ENCODE measurements at places on chromosomes 7 and 10.

GRCh38 chr7:30168835-30169573, 34.2 kb downstream of the MTURN start:
- DNase-seq: no peak

- DNase-seq: peak; percentile 59
Observed at GRCh38 chr10:30687698-30688213, 58.2 kb upstream of the LYZL2 start.

DNA sequence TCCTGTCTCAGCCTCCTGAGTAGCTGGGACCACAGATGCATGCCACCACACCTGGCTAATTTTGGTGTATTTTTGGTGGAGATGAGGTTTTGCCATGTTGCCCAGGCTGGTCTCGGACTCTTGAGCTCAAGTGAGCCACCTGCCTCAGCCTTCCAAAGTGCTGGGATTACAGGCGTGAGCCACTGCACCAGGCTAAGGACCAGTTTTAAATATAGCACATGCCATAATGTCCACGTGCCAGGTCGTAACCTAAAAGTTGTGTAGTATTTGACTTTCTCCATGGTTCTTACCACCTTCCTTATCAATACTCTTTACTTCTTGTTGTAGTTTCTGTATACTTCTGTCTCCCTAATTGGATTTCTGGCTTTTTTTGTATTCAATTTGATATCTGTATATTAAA, 13.3 kb downstream of the ANKIB1 start:
- no peak for DNase-seq

GRCh38 chr10:128165536-128165935, 39.3 kb upstream of the MKI67 start:
- no peak for DNase-seq

- DNase-seq: no peak
Observed at GRCh38 chr7:138097064-138097741, 20.9 kb downstream of the AKR1D1 start.

- DNase-seq: no peak
Observed at GRCh38 chr7:82404094-82404493, 39.5 kb downstream of the CACNA2D1 start.

- no peak for DNase-seq
Observed at GRCh38 chr7:49788455-49789059, 15.1 kb downstream of the VWC2 start.

GRCh38 chr7:27661811-27662489, 733 bp downstream of the HIBADH start:
- DNase-seq: no peak

GRCh38 chr7:5423976-5424748, 528 bp upstream of the TNRC18 start:
- peak; percentile 97 for DNase-seq

DNA sequence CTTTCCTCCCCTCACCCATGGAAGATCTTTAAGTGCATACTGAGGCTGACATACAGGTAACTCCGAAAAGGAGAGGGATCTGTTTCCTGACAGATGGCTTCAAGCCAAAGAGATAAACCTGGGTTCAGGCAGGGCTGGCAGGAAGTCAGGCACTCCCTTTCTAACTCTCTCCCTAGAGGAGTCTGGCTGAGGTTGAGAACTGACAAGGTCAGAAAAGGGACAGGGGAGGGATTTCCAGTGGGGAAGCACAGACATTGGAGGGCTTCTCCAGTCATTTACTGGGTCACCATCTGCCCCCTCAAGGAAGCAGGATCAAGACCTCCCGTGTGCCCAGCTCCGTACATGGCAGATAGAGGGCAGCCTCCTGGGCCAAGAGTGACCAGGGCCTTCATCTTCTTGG, 31.6 kb downstream of the TLX1 start:
- no peak for DNase-seq

- no peak for DNase-seq
Observed at GRCh38 chr10:103630156-103630555, 136.7 kb downstream of the NEURL1 start.

GRCh38 chr7:157817433-157817832, 480.6 kb downstream of the DNAJB6 start:
- no peak for DNase-seq

DNA sequence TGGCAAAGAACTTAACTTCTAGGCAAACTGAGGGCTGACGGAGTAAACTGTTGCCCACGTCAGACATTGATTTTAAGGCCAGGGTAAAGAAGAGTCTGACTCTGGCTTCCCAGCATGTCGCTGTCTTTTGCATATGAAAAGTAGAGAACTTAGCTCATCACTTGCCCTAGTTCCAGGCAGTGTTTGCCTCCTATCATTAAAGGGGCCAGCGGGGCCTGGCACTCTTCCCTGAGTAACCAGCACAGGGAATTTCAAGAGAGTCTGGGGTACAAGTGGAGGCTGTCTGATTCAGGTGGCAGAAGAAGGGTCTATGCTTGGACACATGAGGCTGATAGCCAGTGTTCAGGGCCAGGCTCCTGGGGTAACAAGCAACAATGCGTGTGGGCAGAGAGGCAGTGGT, 4.8 kb downstream of the DENND2A start:
- no peak for DNase-seq

DNA sequence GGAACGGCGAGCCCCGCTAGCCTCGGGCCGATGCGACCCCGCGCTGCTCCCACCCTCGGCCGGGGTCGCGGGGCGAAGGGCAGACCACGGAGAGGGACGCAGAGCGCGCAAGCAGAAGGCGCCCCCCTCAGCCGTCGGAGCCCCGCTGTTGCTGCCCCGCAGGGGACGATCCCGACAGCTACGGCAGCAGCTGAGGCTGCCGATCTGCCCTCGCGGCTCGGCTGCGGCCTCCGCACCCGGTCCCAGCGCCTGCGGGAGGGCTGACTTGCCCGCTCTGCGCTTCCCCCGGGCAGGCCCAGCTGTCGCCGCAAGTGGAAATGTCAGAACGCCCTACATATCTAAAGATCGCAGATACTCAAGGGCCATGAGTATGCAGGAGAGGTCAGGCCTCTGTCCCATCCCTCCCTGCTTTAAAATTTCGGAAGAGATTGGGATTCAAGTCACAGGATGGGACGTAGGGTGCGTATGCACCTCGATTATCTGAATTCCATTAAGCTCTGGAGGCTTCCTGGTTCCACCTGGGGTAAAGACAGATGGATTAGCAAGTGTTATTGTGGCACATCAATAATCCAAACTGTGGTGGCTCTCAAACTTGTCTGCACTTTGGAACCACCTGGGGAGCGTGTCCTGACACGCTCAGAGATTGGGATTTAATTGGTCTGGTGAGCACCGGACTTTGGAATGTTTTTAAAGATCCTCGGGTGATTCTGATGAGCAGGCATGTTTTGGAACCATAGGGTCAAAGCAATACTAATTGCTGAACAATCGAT, at the start of gene CRPPA:
CRPPA (minus strand) TSS at position 206 of the 770 bp plus-strand sequence. CDS start 216 bp downstream, outside the sequence.
- DNase-seq: peak; percentile 68

- no peak for DNase-seq
Observed at GRCh38 chr10:132506711-132507408, 30.7 kb upstream of the INPP5A start.

GRCh38 chr10:72563327-72563932, 62.4 kb downstream of the MICU1 start:
- DNase-seq: no peak

- no peak for DNase-seq
Observed at GRCh38 chr7:113283861-113284260, 165.5 kb upstream of the SMIM30 start.

GRCh38 chr7:117790731-117791130, 82.5 kb downstream of the CTTNBP2 start:
- DNase-seq: no peak

GRCh38 chr7:3466261-3466660, 165.2 kb downstream of the SDK1 start:
- DNase-seq: no peak

GRCh38 chr7:86773309-86773708, 129.6 kb downstream of the GRM3 start:
- DNase-seq: no peak

DNA sequence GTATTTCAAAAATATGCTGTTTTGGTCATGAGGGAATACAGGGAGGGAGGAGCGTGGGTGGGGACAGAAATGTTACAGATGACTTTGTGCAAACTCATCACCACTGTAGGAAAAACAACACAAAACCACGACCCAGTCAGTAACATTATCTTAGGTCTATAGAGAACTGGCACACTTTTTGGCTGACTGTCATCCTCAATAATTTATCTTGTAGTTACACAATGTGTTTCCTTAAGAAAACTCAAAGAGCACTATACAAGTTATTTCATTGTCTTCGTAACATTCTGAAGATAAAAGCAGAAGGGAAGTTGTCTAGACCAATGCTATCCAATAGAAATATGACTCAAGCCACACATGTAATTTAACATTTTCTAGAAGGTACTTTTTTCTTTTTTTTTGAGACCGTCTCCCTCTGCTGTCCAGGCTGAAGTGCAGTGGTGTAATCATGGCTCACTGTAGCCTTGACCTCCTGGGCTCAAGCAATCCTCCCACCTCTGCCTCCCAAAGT, 16.9 kb upstream of the CDK14 start:
- DNase-seq: no peak

- DNase-seq: peak; percentile 54
Observed at GRCh38 chr7:92691578-92691977, 101.4 kb upstream of the FAM133B start.

DNA sequence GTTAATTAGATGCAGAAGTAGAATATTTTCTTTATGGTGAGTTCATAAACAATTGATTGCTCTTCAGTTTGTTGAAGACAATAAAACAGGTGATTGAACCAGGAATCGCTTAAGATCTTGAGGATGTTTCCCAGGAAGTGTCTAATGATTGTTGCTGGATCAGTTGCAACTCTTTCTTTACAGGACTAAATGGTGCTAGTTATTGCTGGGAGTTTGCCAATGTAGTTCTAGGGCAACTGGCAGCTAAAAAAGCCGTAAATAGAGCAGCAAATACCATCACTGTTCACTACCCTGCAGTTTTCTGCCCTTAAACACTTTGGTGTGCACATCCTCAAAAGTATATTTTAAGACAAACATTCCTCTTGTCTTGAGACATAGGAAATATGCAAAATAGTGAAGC, 119.2 kb upstream of the ANK3 start:
- DNase-seq: no peak

GRCh38 chr10:69715899-69716606, 85.7 kb upstream of the COL13A1 start:
- DNase-seq: no peak

DNA sequence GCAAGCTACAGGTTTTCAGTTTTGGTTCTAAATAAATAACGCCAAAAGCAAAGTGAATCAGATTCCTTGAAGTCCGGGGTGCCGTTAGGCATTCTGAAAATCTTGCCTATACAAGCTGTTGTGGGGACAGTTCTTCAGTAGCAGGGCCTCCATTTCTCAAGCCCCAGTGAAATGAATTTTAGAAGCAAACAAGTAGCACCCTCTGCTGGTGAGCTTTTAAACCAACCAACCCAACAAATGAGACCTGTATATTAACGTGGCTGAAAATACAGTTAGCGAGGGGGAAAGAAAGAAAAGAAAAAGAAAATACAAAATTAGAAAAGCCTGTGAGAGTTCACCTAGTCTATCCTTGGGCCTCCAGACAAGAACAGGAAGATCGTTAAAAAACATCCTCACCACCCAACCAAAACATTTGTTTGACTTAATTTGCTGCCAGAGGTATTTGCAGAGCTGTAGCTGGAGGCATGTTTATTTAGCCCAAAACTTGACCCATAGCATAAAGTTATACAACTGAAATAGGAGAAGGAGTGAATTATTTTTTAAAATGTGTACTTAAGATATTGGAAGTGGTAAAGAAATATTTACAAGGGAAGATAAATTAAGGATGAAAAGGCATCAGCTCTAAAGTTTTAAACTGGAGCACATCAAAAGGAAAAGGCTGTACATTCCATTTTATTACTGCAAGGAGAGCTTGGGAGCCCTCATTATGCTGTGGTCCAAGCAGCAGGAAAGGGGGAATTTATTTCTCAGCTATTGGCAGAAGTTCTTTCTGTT, 98.9 kb downstream of the DYNC1I1 start:
- peak; percentile 3 for DNase-seq

GRCh38 chr10:92470026-92470425, 103.9 kb downstream of the IDE start:
- DNase-seq: no peak

Data from hippocampal formation (tissue), 2 donors.